ENCODE measurements at places on chromosomes 1 and 21.
A peak's percentile ranks its signal among the peaks of the same experiment; 100 is the strongest.

DNA sequence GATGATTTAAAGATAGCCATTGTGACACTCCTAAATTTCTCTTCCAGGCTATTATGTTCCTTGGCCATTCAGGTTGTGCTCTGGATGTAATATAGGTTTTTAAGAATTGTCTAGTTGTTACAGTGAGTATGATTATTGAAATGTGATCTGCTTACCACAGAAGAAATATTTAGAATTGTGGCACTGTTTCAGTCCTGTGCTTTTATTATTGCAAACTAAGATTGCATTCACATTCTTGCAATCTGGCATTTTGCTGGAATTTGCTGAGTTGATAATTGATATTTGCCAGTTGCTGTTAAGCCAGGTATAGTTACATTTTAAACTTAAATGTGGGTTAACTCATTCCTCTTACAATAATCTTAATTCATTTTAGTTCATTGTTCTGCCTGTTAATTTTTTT lies 22.3 kb downstream of the EXO1 start:
- peaks cover 5% of the 10 kb centered on the region for H3K36me3 ChIP-seq
- no peak for DNase-seq
- no peaks in the 10 kb centered on the region for H3K4me1 ChIP-seq
- H3K27ac ChIP-seq, result no peak overlapping the region
- no peak overlapping the region for H3K4me3 ChIP-seq

DNA sequence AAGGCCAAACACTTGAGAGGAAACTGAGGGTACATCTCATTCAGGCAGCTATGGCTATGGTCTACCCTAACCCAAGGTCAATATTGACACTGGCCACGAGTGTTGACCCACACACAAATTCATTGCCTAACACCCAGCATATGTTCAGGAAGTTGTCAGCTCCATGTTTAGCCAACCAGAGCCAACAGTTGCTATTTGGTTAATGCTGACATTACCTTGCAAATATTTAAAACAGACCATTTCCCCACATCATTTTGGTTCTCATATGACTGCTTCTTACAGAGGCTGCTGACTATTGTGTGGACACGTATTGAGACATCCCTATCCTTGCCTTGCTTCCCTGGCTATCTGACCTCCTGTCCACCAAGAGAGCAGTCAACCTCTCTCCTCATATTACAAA lies 97.3 kb downstream of the LMX1A start:
- H3K4me1 ChIP-seq, result no peaks in the 10 kb centered on the region
- H3K4me3 ChIP-seq, result no peak overlapping the region
- H3K27ac ChIP-seq, result no peak overlapping the region
- DNase-seq, result no peak

GRCh38 chr1:109270623-109271317 lies 12.2 kb downstream of the PSRC1 start:
- no peak for DNase-seq
- no peaks in the 10 kb centered on the region for H3K27me3 ChIP-seq
- H3K36me3 ChIP-seq, result peaks cover 23% of the 10 kb centered on the region
- H3K4me3 ChIP-seq, result no peak overlapping the region

GRCh38 chr1:6378096-6378746 lies 15.3 kb downstream of the ACOT7 start:
- H3K4me1 ChIP-seq, result no peaks in the 10 kb centered on the region
- H3K27ac ChIP-seq, result no peak overlapping the region
- no peak for DNase-seq
- no peak overlapping the region for H3K4me3 ChIP-seq

DNA sequence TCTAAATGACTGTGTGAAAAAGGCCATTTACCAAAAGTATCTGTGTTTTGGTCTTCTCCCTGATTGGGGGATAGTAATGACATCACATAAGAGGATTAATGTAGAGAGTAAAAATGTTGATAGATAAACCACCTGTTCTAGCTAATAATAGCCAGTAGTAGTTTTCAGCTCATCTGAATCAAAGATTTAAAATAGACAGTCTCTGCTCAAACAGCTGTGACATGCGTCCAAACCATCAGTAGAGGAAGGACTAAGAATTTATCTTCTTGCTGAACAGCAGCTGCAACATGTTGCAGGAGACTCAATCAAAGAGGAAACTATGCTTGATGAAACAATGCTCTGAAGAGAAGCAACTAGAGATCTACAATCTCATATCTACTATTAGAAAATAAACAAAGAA lies 21.4 kb downstream of the TMPRSS15 start:
- no peaks in the 10 kb centered on the region for H3K27me3 ChIP-seq
- no peak overlapping the region for H3K27ac ChIP-seq
- no peak overlapping the region for H3K4me3 ChIP-seq
- no peak for DNase-seq
- H3K36me3 ChIP-seq, result no peaks in the 10 kb centered on the region

GRCh38 chr1:7280347-7280960 lies 490.6 kb upstream of the VAMP3 start:
- H3K36me3 ChIP-seq, result no peaks in the 10 kb centered on the region
- H3K4me3 ChIP-seq, result no peak overlapping the region
- no peaks in the 10 kb centered on the region for H3K27me3 ChIP-seq
- no peaks in the 10 kb centered on the region for H3K4me1 ChIP-seq
- H3K27ac ChIP-seq, result no peak overlapping the region

DNA sequence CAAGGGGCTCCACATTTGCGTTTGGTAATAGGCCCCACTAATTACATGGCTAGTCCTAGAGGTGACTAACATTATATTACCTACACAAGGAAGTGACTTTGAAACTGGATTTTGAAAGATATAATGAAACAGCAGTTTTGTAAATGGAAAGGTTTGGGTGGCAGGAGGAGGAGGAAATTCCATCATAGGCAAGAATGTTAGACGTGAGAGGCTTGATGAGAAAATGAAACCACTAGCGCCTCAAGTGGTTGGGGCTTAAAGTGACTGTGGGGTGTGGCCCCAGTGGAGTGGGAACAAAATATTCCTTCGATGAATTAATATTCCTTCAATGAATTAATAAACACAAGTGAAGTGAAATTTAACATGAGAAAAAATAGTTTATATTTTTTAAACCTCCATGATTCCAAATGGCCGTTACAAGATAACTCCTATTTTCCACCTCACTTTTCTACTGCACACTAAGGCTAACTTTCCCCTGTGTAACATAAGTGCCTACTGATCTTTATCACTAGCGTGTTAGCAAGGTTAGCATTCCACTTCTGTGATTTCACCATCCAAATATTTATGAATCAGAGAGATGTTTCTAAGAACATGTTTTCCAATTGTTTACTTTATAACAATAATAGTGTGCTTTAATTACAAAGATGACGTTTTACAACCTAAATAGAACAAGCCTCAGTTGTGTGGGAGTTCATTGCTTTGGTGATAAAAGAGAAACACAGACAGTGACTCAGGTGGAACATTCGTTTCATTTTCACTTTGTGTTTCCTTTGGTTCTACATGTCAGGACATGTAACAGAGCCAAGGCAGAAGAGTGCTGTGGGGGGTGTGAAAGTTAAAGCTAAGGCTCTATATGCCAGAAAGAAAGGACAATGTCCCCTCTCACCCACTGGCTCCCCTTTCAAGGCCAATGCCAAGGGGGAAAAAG lies 12.5 kb upstream of the ATF3 start:
- no peak overlapping the region for H3K27ac ChIP-seq
- H3K4me1 ChIP-seq, result no peaks in the 10 kb centered on the region
- H3K27me3 ChIP-seq, result peaks cover 3% of the 10 kb centered on the region
- no peak overlapping the region for H3K4me3 ChIP-seq
- peak; percentile 29 for DNase-seq

DNA sequence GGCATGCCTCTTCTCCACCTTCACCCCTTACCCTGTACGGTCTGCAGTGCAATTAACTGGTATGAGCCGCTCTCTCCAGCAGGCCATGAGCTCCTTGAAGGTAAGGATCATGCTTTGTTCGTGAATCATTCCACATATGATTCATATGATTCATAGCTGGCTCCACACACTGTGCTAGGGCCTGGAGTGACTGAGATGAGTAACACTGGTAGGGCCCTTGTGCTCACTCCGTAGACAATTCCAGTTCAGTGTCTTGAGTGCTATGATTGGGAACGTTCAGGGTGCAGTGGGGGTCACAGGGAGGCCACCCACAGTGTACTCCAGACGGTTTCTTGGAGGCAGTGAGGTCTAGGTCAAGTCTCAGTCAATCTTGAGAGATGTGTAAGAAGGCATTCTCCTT lies 239.8 kb downstream of the LMX1A start:
- no peak overlapping the region for H3K4me3 ChIP-seq
- H3K27ac ChIP-seq, result no peak overlapping the region
- peaks cover 16% of the 10 kb centered on the region for H3K27me3 ChIP-seq
- no peaks in the 10 kb centered on the region for H3K36me3 ChIP-seq

DNA sequence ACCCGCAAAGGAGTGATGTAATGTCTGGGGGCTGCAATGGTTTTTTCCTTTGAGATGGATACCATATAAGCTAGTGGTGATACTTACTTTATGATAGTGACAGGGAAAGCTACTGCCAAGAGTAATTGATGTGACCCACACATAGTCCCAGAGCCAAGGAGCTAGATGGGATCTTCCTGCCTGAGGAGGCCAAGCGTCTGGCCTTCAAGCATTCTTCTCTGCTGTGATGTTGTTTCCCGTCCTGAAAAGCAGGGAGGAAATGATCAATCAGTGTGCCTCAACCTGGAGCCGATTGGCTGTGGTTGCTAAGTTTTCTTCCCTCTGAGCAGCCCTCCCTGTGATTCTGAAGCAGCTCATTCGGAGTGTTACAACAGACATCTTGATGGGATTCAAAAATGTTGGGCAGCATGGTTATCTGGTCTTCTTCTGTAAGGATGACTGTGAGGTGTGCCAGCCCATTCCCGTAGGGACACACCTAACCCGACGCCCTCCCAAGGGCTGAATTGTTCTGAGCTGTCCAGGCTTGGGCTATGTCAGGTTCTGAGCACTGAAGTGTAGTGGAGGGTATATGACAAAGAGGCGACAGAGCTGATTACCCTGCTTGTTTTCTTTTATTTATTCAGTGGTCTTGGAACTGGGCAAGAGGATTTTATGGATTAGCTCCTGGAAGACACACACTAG lies 56.7 kb downstream of the UCK2 start:
- no peak for DNase-seq
- H3K36me3 ChIP-seq, result no peaks in the 10 kb centered on the region
- no peaks in the 10 kb centered on the region for H3K27me3 ChIP-seq
- H3K4me3 ChIP-seq, result no peak overlapping the region
- no peaks in the 10 kb centered on the region for H3K4me1 ChIP-seq

- no peaks in the 10 kb centered on the region for H3K27me3 ChIP-seq
- DNase-seq, result no peak
- no peaks in the 10 kb centered on the region for H3K36me3 ChIP-seq
These were observed 45.9 kb downstream of the FAAP20 start for GRCh38 chr1:2148691-2149090.

DNA sequence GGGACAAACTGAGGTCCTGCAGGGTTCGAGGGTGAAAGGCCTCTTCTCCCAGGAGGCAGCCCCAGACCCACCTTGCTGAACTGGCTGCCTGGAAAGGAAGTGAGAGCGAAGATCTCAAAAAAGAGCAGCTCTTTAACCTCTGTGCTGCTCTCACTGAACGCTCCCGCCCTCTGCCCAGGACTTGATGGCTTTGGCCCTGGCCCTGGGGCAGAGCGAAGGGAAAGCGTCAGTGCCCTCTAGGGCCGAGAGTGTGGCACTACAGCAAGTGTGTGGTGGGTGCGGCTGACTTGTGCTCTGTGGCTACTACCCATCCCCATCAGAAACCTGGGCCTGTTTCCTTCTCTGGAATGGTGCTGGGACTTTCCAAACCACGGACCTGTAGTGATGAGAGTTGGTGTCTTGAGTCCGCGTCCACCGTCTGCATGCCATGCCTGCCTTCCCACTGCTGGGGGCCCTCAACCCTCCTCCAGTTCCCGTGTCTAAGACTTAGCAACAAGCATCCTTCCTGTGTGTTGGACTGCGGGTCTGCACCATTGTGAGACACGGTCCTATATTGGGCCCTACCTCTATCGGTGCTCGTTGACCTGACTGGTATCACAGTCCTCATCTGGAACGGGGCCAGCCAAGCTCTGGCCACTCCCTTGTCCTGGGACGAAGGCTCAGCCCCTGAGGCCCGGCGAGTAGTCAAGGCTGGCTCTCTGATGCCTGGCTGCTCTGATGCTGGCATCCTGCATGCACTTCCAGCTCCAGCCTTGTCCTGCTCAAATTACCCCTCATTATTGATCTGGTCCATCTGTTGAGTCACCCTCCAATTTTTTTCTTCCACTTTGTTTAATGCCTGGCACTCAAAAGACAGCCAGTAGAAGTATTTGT lies 180.3 kb downstream of the DISC1 start:
- peak; percentile 60 for DNase-seq
- H3K27ac ChIP-seq, result no peak overlapping the region
- H3K4me1 ChIP-seq, result no peaks in the 10 kb centered on the region
- no peak overlapping the region for H3K4me3 ChIP-seq

DNA sequence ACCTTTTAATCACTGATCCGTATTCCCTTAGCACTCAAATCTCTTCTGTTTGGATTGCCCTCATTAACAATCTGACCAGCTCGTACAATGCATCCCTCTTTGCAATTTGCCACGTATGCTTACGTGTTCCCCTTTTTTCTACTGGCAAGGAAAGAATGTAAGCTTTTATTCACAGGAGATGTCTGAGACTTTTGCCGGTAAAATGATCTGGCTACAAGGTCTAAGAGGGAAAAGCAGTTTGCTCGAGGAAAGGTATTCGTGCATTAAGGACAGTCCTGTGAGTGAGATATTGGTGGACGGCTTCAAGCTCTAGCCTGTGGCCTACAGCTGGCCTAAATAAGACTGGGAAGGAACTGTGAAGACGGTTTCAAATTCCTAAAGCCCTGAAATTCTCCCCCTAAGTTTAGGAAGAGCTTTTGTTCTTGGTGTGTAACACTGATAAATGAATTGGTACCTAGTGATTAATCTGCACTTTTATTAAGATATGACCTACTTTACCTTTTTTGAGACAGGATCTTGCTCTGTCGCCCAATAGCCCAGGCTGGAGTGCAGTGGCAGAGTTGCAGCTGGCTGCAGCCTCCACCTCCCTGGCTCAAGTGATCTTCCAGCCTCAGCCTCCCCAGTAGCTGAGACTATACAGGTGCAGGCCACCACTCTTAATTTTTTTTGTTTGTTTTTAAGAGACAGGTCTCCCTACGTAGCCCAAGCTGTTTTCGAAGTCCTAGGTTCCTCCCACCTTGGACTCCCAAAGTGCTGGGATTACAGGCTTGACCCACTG lies 895 bp upstream of the UBR4 start:
- H3K27ac ChIP-seq, result peak overlapping the region; percentile 97
- DNase-seq, result no peak
- peak overlapping the region; percentile 98 for H3K4me3 ChIP-seq
- no peaks in the 10 kb centered on the region for H3K27me3 ChIP-seq

- no peak for DNase-seq
- H3K27me3 ChIP-seq, result no peaks in the 10 kb centered on the region
- H3K4me1 ChIP-seq, result peaks cover 33% of the 10 kb centered on the region
- H3K36me3 ChIP-seq, result no peaks in the 10 kb centered on the region
- no peak overlapping the region for H3K4me3 ChIP-seq
- H3K27ac ChIP-seq, result no peak overlapping the region
These were observed 8.0 kb downstream of the XPR1 start for GRCh38 chr1:180639871-180640270.

GRCh38 chr1:165645654-165646366 lies 14.8 kb downstream of the MGST3 start:
- peaks cover 18% of the 10 kb centered on the region for H3K4me1 ChIP-seq
- H3K27ac ChIP-seq, result no peak overlapping the region
- no peaks in the 10 kb centered on the region for H3K27me3 ChIP-seq
- peak; percentile 64 for DNase-seq
- no peak overlapping the region for H3K4me3 ChIP-seq

GRCh38 chr1:226609836-226610455 lies 61.4 kb downstream of the STUM start:
- H3K4me3 ChIP-seq, result no peak overlapping the region
- no peaks in the 10 kb centered on the region for H3K36me3 ChIP-seq
- H3K27ac ChIP-seq, result no peak overlapping the region
- H3K27me3 ChIP-seq, result no peaks in the 10 kb centered on the region

Data from A673 (cell line).